ENCODE measurements at places on chromosomes 11 and 22.
A peak's percentile ranks its signal among the peaks of the same experiment; 100 is the strongest.

- peak; percentile 14 for DNase-seq
Observed at GRCh38 chr11:108803776-108804175, 138.9 kb downstream of the DDX10 start.

GRCh38 chr11:103939694-103940093 is 96.7 kb upstream of the DDI1 start:
- DNase-seq = no peak

DNA sequence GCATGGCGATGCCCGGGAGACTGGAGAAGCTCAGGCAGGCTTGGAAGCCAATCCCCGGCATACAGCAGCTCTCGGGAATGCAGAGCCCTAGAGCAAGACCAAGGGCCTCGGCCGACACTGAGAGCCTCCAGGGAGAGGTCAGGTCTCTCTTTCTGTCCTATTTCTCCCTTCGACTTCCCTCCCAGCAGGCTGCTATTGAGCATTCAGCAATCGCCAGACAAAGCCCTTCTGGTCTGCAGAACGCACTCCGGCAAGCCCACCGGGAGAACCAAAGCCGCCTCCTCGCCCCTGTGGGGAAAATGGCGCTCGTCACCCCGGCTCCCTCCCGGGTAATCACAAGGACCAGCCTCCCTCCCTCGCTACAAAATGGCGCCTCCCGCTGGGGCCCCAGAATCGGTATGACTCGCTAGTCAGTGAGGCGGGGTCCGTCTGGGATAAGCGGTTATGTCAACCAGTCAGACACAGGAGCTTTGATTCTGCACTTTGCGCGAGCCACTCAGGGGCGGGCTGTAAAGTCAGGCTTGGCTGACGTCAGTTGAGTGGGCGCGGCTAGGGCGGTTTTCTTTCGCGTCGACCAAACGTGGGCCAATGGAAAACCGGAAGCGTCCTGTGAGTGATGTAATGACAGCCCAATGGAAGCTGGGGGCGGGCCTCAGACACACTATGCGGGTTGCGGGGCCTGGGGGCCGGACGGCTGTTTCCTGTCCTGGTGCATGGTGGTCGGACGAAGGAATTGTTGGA is at the start of gene ZNF143:
Gene ZNF143, plus strand, starts transcription at position 691 of the 741 bp plus-strand sequence. CDS start 10,297 bp downstream, outside the sequence.
- DNase-seq = peak; percentile 100

GRCh38 chr22:39623603-39624500 is 53.3 kb downstream of the CACNA1I start:
- no peak for DNase-seq

DNA sequence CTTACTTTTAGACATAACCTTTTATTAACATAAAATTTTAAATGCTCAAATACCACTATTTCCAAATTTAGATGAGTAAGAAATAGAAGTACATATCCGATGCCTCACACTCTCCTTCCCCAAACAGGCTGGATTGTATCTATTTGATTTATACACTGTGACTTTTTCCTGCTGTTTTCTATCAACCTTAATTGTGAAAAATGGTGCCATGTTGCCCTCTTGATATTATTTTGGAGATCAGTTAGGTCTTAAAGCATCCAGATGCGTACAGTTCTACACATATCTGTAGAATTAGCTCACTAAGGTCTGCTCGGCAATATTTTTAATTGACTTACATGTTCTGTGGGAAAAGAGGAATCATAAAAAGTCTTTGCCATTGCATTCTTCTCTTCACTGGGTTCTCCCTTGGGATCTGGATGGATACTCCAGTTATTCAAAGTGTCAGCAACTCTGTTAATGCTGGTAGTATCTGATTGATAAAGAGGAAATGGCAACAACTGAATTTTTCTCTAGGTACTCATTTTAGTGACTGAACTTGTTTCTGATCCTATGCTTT is 27.2 kb downstream of the EIF3M start:
- peak; percentile 4 for DNase-seq

DNA sequence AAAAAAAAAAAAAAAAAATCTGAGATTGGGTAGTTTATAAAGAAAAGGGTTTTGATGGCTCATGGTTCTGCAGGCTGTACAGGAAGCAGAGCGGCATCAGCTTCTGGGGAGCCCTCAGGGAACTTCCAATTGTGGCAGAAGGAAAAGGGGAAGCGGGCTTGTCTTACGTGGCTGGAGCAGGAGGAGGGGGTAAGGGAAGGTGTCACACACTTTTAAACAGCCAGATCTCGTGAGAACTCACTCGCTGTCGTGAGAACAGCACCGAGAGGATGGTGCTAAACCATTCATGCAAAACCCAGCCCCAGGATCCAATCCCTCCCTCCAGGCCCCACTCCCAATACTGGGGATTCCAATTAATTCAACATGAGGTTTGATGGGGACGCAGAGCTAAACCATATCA is 806.2 kb downstream of the TBC1D22A start:
- DNase-seq = no peak

DNA sequence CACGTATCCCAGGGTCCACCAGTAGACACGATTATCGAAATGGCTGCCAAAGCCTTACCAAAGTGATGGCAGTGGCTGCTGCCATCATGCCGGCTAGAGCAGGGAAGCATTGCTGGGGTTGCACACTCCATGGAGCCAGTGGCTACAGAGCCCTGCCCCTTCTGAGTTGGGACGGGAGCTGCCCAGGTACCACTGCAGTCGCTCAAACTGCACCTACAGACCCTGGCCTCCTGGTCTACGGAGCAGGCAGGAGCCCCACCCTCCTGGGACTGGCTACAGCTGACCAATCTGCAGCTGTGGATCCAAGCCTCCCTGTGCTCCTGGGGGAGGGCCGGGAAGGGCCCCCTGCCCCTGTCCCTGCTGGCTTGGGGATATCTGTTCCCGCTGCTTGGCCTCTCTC is 111.4 kb downstream of the ATG16L2 start:
- DNase-seq = no peak

GRCh38 chr11:64799256-64799622 is 3.8 kb downstream of the MAP4K2 start:
- no peak for DNase-seq

GRCh38 chr11:126061707-126062678 is 673 bp downstream of the CDON start:
- peak; percentile 52 for DNase-seq

- DNase-seq = no peak
Observed at GRCh38 chr11:12662101-12662689, 12.0 kb upstream of the TEAD1 start.

DNA sequence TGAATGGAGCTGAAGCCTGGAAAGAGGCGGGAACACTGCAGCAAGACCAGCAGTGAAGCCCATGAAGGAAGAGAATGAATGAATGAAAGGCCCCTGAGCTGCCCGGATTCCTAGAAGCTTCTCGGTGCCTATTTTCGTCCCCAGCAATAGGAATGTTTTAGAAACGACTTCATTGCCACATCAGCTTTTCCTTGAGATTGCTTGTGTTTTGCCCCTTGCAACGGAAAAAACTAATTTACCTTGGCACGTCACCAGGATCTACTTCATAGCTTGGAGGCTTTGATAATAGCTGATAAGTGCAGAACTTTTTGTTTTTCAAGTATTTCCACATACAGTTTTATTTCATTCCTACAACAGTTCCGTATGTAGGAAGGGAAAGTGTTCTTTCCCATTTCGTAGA is 248.9 kb upstream of the NARS2 start:
- no peak for DNase-seq

- no peak for DNase-seq
Observed at GRCh38 chr22:28810821-28811491, 10.6 kb upstream of the XBP1 start.

- DNase-seq = no peak
Observed at GRCh38 chr11:69974528-69974927, 103.6 kb upstream of the ANO1 start.

GRCh38 chr22:20156611-20157429 is 6.0 kb upstream of the CCDC188 start:
- peak; percentile 65 for DNase-seq

GRCh38 chr11:100080381-100080780 is 606.7 kb upstream of the ARHGAP42 start:
- DNase-seq = no peak

DNA sequence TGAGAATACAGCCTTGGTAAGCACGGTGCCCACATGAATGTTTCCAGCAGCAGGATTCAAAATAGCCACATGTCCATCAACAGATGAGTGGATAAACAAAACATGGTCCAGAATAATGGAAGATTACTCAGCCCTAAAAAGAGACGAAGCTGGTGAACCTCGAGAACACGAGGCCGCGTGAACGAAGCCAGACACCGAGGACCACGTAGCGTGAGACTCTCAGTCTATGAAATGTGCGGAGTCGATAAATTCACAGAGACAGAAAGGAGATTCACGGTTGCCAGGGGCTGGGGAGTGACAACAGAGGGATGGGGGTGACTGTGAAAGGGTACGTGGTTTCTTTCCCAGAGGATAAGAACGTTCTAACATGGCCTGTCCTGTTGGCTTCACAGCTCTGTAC is 2.9 kb upstream of the ASCL2 start:
- no peak for DNase-seq

DNA sequence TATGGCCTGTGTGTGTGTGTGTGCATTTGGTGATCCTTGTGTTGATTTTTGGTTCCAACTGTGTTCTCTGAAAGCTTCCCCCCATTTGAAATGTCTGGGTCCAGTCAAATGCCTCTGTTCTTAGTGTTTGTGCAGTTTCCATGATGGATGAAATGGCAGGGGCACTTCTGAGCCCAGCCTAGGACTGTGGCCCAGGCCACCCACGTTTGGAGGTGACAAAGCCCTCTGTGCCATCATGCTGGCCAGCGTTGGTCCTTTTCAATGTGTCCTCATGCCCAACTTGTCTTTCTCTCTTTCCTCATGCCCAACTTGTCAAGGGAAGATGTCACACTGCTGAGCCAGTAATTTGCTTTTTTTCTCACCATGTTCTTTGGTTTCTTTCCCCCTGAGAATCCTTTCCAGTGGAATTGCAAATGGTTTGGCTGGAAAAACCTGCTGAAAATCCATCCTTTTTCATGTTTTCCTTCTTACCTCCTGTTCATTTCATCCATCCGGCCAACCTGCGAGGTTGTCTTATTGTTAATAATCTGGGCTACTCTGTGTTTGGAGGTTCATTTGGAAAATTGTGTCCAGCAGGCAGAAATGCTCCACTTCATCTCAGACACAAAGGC is 113.7 kb upstream of the NAV2 start:
- DNase-seq = no peak

GRCh38 chr22:20282901-20283673 is 15.0 kb upstream of the RTN4R start:
- DNase-seq = no peak

GRCh38 chr11:73399159-73399590 is 23.0 kb downstream of the RELT start:
- peak; percentile 20 for DNase-seq

- DNase-seq = peak; percentile 42
Observed at GRCh38 chr11:123253911-123254310, 58.9 kb upstream of the CLMP start.

DNA sequence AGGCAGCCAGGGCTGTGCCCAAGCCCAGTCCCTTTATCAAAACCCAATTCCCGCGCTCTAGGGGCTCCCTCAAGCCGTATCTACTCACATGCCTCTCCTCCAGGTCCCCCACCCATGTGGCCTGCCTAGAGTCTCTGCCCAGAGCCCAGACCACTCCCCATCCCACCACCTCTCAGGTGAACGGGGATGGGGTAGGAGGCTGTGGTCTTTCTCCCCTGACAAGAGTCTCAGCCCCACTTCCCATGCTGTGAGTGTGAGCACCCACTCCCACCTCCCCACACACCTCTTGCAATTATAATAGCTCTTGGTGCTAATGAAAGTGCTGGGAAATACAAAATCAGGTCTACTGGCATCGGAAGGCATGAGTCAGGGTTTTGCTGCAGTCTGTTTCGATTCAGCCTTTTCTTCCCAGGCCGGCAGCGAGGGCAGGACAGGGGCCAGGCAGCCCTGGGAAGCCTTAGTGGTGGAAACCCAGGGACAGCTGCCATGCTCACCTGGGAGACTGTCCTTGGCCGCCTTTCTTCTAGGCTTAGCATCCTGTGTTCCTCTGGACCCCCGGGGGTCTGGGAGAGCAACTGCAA is 16.7 kb upstream of the TMPRSS4 start:
- DNase-seq = no peak

- DNase-seq = no peak
Observed at GRCh38 chr11:128624269-128625175, 37.2 kb upstream of the ETS1 start.

DNA sequence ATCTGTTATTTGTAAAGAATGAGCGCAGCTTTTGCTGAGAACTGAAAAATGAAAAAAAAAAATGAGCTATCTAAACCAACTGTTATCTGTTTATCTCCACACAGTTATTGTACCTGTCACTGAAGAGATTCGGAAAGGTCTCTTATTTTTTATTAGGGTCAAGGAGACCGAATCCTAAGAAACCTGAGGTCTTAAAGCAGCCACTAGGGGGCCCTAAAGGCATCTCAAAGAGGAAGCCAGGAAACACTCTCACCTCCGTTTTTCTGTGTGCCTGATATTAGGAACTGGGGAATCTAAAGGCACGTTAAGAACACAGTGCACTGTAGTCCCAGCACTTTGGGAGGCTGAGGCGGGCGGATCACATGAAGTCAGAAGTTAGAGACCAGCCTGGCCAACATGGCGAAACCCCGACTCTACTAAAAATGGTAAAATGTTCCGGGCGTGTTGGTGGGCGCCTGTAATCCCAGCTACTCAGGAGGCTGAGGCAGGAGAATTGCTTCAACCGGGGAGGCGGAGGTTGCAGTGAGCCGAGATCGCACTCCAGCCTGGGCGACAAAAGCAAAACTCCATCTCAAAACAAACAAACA is 3.5 kb upstream of the LARGE1 start:
- DNase-seq = peak; percentile 75

DNA sequence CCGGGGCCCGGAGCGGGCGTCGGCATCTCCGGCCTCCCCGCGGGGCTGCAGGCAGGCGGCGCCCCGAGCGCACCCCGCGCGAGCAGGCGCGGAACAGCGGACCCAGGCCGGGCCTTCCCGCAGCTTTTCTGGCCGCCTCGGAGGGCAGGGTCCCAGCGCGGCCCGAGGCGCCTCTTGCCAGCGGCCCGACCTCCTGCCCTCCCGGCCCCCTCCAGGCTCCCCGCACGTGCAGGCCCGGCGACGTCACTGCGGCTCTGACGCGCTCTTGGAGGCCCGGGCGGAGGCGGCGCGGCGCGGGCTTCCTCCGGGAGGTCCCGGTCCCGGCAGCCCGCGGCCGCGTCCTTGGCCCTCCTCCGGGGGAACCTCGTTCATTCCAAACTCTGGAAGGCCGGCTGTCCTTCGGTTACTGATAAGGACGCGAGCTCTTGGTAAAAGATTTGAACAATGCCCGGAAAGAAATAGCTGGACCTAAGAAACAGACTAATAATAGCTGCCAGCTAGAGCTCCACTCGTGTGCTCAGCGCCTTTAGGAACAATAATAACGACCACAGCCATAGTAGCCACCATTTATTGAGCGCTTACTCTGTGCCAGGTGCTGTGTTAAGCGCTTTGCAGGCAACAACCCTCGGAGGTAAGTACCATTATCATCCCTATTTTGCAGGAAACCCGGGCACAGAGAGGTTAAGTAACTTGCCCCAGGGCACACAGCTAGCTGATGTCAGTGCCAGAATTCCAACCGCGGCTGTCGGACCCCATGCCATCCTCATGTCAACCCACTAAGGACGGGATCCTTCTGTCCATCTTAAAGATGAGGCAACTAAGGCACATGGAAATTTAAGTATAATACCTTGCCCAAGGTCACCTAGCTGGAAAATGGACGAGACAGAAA is 39.1 kb upstream of the CREB3L1 start:
- DNase-seq = peak; percentile 65
